ENCODE measurements at places on chromosomes 4 and X.

DNA sequence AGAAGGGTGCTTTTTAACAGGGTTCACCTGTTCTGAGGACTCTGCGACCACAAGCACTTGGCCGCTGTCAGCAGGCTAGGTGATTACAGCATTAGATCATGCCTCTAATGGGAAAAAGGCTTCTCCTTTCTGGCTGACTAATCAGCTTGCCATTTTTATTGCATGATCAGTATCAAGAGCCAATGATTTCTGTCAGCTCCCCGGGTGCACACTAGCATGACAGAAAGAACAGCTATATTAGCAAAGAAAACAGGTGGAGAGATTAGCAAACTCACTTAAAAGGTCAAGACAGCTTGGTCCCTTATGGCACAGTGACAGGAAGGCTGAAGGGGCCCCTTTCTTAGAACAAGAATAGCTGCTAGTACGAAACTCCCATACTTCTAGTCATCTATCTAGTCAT, 170.0 kb downstream of the SMIM20 start:
- DNase-seq = no peak

GRCh38 chr4:177349191-177349590, 39.5 kb downstream of the NEIL3 start:
- no peak for DNase-seq

DNA sequence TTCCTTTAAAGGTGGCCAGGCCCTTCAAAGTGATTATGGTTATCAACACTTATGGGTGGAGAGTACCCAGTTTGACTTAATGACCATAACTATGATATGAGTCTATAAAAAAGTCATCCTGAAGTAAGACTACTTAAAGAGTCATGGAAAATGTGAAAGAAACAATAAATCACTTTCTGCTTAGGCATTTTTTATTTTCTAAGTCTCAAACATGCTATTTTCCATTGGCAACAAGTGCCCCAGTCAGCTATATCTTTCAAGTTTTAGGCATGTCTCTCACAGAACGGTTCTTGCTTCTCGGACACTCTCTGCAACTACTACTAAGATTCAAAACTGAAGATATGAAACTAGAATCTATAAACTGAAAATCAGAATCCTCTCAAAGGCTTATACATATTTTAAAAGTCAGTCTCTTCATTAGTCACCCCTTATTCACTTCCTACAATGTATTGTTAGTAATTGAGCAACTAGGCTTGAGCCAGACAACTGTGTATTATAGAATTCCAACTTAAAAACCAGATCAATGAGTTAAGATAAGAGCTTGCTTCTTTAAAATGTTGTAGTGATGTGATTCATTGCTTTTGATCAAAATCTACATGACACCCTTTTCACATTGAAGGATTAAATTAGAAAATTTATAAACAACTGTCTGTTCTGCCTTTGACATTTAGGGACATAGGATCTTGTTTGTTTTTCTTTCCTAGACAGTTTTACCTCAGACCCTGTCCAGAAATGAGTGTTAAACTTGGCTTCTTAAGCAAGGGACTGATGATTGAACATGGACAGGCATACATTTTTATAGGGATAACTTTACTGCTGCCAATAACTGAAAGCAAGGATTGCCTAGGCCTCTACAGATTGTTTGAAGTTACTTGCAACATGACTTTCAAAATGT, 2.9 kb downstream of the ANTXR2 start:
- no peak for DNase-seq

- DNase-seq = no peak
Observed at GRCh38 chrX:21948897-21949578, 8.5 kb downstream of the SMS start.

DNA sequence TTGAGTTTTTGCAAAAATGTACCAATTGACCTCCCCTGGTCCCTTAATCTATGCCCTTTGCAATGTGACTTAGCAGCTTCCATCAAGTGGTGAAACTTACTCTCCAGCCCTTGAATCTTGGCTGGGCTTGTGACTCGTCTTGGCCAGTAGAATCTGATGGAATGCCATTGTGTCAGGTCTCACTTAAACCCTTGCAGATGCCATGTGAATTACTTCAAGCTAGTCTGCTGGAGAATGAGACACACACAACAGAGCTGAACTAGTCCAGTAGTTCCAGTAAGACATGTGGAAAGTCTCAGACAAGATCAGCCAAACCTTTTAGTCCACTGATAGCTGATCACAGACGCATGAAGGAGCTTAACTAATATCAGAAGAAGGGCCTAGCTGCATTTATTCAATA, 567.8 kb upstream of the CPEB2 start:
- no peak for DNase-seq

GRCh38 chr4:76546759-76547742, 112.0 kb downstream of the SHROOM3 start:
- DNase-seq = no peak

DNA sequence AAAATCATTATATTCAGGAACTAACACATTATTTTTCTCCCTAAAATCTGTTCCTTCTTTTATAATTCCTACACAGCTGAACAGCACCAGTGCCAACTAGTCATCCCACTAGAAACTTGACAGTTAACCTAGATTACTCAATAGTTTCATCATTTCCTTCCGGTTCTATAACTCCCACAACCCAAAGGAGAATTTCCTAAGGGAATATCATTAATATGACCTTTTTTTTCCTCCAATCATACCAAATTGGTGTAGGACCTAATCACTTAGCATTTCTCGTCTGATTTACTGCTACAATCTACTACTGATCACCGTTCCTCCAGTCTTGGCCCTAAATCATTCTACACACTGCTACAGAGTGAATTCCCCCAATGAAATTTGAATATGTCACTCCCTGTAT, 45.9 kb downstream of the WDFY3 start:
- no peak for DNase-seq

All from activated naive CD4-positive, alpha-beta T cell (primary cell).